AG08396 (cell line): ENCODE measurements at places on chromosomes 5 and 9.

GRCh38 chr5:180233729-180234128 is 24.7 kb upstream of the RASGEF1C start:
- DNase-seq = no peak

DNA sequence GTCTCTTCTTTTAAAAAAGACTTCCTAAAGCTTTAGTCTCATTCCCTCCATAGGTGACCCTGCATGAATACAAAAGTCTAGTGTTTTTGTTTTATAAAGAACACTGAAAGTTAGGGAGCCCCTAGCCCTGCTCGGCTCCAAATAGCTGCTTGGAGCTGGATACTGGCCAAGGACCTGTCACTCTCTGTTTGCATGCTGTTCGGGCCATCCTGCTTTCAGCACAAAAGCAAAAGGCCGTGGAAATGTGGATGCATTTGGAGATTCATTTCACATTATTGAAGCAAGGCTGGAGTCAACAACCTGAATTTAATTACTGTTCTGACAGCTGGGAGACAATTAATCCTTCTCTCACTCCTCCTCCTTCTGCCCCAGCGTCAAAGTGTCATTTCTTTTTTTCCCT is 151.7 kb upstream of the NMUR2 start:
- DNase-seq = no peak

GRCh38 chr9:6829027-6829426 is 71.3 kb downstream of the KDM4C start:
- no peak for DNase-seq

DNA sequence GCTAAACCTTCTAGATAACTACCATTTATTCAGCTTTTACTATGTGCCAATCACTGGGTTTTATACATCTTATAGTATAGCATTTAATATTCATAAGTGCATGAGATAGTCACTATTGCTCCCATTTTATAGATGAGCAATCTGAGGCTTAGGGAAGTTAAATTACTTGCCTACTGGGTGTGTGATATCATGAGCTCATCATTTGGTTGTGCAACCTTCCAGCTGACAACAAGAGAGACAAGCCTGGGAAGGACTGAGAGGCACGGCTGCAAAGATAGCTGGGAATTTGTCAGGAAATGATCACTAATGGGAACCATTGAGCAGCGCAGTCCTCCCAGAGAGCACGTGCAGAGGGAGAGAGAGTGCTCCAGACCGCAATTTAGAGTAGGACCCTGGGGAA is 481.6 kb upstream of the KIF2A start:
- no peak for DNase-seq

DNA sequence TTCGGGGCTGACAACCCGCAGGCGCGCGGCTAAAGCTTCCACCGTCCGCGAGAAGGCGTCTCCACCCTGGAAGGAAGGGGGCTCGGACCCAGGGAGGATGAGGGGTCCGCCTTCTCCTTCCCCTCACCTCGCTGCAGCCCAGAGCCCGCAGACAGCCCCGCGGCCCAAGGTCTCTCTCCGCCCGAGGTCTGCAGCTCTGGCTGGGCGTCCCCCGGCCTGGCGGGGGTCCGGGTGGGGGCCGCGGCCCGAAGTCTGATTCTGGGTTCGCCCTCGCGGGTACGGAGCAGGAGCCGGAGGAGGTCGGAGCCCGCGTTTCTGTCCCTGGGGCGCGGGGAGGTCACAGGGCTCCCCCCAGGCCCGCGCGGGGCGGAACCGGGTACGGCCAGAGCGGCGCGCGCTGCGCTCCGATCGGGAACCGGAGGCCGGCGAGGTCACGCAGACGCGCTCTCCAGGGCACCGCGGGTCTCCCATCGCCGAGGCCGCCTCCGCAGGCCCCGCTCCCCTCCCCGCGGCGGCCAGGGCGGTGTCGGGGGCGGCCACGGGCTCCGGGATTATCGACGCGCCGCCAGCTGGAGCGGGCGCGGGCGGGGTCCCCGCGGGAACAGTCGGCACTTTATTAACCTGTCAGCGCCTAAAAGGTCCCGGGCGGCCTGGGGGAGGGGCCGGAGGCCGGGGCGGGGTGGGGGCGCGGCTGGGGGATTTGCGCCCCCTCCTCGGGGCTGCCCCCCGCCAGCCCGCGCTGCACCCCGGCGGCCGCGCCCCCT is 11.6 kb downstream of the LHX3 start:
- no peak for DNase-seq

GRCh38 chr5:134463991-134464760 is 52.5 kb upstream of the CDKN2AIPNL start:
- DNase-seq = no peak
